Effector memory CD8-positive, alpha-beta T cell (primary cell): ENCODE measurements at places on chromosomes 2 and 18.

GRCh38 chr2:180202467-180202951 is 195.4 kb upstream of the CWC22 start:
- H3K27me3 ChIP-seq, result peaks cover 14% of the 10 kb centered on the region
- no peaks in the 10 kb centered on the region for H3K4me1 ChIP-seq
- DNase-seq, result no peak
- no peak overlapping the region for H3K4me3 ChIP-seq
- H3K36me3 ChIP-seq, result no peaks in the 10 kb centered on the region

- no peaks in the 10 kb centered on the region for H3K36me3 ChIP-seq
- DNase-seq, result no peak
- no peak overlapping the region for H3K27ac ChIP-seq
- no peak overlapping the region for H3K4me3 ChIP-seq
- peaks cover 17% of the 10 kb centered on the region for H3K27me3 ChIP-seq
Measured at GRCh38 chr2:109710505-109711229, 83.4 kb upstream of the RGPD5 start.

GRCh38 chr2:233242231-233242927 is 9.1 kb upstream of the ATG16L1 start:
- peaks cover 9% of the 10 kb centered on the region for H3K36me3 ChIP-seq
- DNase-seq, result no peak
- H3K27ac ChIP-seq, result peak overlapping the region; percentile 49
- no peaks in the 10 kb centered on the region for H3K27me3 ChIP-seq

GRCh38 chr2:54594048-54594447 is 129.4 kb upstream of the EML6 start:
- H3K4me3 ChIP-seq, result no peak overlapping the region
- H3K36me3 ChIP-seq, result peaks cover 13% of the 10 kb centered on the region
- DNase-seq, result no peak
- no peak overlapping the region for H3K27ac ChIP-seq
- no peaks in the 10 kb centered on the region for H3K27me3 ChIP-seq
- peaks cover 48% of the 10 kb centered on the region for H3K4me1 ChIP-seq

GRCh38 chr18:55672574-55673361 is 84.8 kb upstream of the TCF4 start:
- no peak for DNase-seq
- H3K4me3 ChIP-seq, result no peak overlapping the region
- no peak overlapping the region for H3K27ac ChIP-seq
- no peaks in the 10 kb centered on the region for H3K27me3 ChIP-seq
- H3K4me1 ChIP-seq, result no peaks in the 10 kb centered on the region

GRCh38 chr2:100976645-100977391 is 25.3 kb upstream of the RPL31 start:
- H3K36me3 ChIP-seq, result no peaks in the 10 kb centered on the region
- no peak for DNase-seq
- peaks cover 2% of the 10 kb centered on the region for H3K4me1 ChIP-seq

- peaks cover 27% of the 10 kb centered on the region for H3K27me3 ChIP-seq
- H3K4me1 ChIP-seq, result no peaks in the 10 kb centered on the region
- no peak for DNase-seq
- H3K36me3 ChIP-seq, result peaks cover 7% of the 10 kb centered on the region
- H3K4me3 ChIP-seq, result no peak overlapping the region
- no peak overlapping the region for H3K27ac ChIP-seq
Measured at GRCh38 chr2:174704061-174704460, 60.2 kb downstream of the CHRNA1 start.

- peaks cover 1% of the 10 kb centered on the region for H3K4me1 ChIP-seq
- H3K4me3 ChIP-seq, result no peak overlapping the region
- H3K27me3 ChIP-seq, result no peaks in the 10 kb centered on the region
- H3K27ac ChIP-seq, result no peak overlapping the region
Measured at GRCh38 chr18:79955302-79956075, 4.0 kb upstream of the SLC66A2 start.

GRCh38 chr2:151114874-151115273 is 146.8 kb downstream of the RBM43 start:
- no peaks in the 10 kb centered on the region for H3K36me3 ChIP-seq
- no peak overlapping the region for H3K27ac ChIP-seq
- H3K4me1 ChIP-seq, result no peaks in the 10 kb centered on the region

- no peaks in the 10 kb centered on the region for H3K4me1 ChIP-seq
- no peak for DNase-seq
- peaks cover 50% of the 10 kb centered on the region for H3K27me3 ChIP-seq
- H3K27ac ChIP-seq, result no peak overlapping the region
- no peaks in the 10 kb centered on the region for H3K36me3 ChIP-seq
- no peak overlapping the region for H3K4me3 ChIP-seq
Measured at GRCh38 chr2:862731-863466, 87.8 kb upstream of the SNTG2 start.

- H3K36me3 ChIP-seq, result no peaks in the 10 kb centered on the region
- no peak overlapping the region for H3K27ac ChIP-seq
- H3K4me3 ChIP-seq, result no peak overlapping the region
- no peaks in the 10 kb centered on the region for H3K27me3 ChIP-seq
Measured at GRCh38 chr2:34266908-34267697, 668.0 kb upstream of the FAM98A start.

DNA sequence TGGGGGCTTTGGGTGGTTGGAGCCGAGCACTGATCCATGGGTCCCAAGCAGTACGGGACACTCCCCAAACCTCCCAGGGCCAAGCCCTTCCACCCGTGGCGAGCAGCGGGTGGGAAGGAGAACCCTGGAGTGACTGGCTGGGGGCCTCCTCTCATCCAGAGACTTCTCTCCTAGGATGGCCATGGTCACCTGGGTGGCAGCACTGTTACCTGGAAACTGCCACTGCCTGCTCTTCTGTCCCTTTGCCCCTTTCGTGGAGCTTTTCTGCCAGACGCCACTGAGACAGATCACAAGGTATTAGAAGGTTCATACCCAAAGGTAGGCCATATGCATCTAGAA is 26.9 kb downstream of the CENPO start:
- H3K36me3 ChIP-seq, result peaks cover 27% of the 10 kb centered on the region
- H3K27ac ChIP-seq, result no peak overlapping the region

GRCh38 chr18:53715243-53715853 is 509.1 kb downstream of the MBD2 start:
- H3K4me3 ChIP-seq, result no peak overlapping the region
- no peak for DNase-seq
- no peak overlapping the region for H3K27ac ChIP-seq
- no peaks in the 10 kb centered on the region for H3K36me3 ChIP-seq

DNA sequence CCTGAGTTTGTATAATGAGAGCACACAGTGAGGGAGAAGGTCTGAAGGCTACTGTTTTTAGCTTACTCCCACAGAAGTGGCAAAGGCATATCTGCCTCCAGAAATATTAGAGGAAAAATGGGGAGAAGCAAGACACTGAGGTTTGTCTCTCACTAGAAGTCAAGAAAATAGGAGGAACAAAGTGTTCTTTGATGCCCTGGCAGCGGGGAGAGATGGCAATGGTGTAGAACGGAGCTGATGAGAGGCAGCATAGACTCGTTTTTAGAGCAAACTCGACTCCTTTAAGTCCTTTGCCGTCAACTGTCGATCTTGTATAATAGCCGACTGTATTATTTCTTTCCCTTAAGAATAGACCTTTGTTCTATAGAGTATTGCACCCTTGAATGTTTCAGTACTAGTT is 73.8 kb downstream of the ANKRD44 start:
- peaks cover 86% of the 10 kb centered on the region for H3K4me1 ChIP-seq
- no peak for DNase-seq
- peak overlapping the region; percentile 73 for H3K4me3 ChIP-seq
- no peaks in the 10 kb centered on the region for H3K27me3 ChIP-seq
- H3K36me3 ChIP-seq, result peaks cover 30% of the 10 kb centered on the region

GRCh38 chr18:56678836-56679565 is 27.8 kb downstream of the WDR7 start:
- H3K4me3 ChIP-seq, result no peak overlapping the region
- peaks cover 11% of the 10 kb centered on the region for H3K36me3 ChIP-seq
